A549 treated with DMSO at 1 μM for 4 hours (cell line): ENCODE measurements at places on chromosomes 6 and 20. TPM values are rescaled to one million over a fixed set of nuclear protein-coding genes. Genes with fewer than 3 reads are reported as not detected.

The SALL4 gene
- total RNA-seq, result 1.3 to 2.2 TPM (median 1.6 TPM) in 5 replicates

The C6orf141 gene
- 21.2 to 29.9 TPM (median 24.9 TPM) in 5 replicates for total RNA-seq

The RIPOR2 gene
- total RNA-seq, result not detected in 5 replicates

The BANF2 gene
- total RNA-seq, result not detected in 5 replicates

The TRIM31 gene
- total RNA-seq, result 1.3 to 2.2 TPM (median 1.7 TPM) in 5 replicates

The C6orf163 gene
- 0.15 to 0.19 TPM (median 0.17 TPM) in 3 of 5 replicates, not detected in the others for total RNA-seq

The ELOVL2 gene
- total RNA-seq, result 6.3 to 9.1 TPM (median 7.9 TPM) in 5 replicates

The CALHM5 gene
- 0.05 to 0.10 TPM (median 0.06 TPM) in 5 replicates for total RNA-seq
